KBM-7 (cell line): ENCODE measurements at places on chromosomes 16 and 17.

- DNase-seq: no peak
Observed at GRCh38 chr16:89411335-89411850, 79.0 kb downstream of the ANKRD11 start.

- DNase-seq: peak; percentile 87
Observed at GRCh38 chr17:45149037-45149668, 878 bp downstream of the HEXIM1 start.

GRCh38 chr17:82737967-82738877 lies 2.8 kb downstream of the FN3K start:
- DNase-seq: no peak

GRCh38 chr16:65219786-65220185 lies 97.9 kb upstream of the CDH11 start:
- no peak for DNase-seq

- peak; percentile 65 for DNase-seq
Observed at GRCh38 chr17:75878174-75878998, at the start of gene TRIM47. Gene TRIM47, minus strand, starts transcription at chr17:75878581. Its CDS starts 33 bp downstream, at chr17:75878548.

DNA sequence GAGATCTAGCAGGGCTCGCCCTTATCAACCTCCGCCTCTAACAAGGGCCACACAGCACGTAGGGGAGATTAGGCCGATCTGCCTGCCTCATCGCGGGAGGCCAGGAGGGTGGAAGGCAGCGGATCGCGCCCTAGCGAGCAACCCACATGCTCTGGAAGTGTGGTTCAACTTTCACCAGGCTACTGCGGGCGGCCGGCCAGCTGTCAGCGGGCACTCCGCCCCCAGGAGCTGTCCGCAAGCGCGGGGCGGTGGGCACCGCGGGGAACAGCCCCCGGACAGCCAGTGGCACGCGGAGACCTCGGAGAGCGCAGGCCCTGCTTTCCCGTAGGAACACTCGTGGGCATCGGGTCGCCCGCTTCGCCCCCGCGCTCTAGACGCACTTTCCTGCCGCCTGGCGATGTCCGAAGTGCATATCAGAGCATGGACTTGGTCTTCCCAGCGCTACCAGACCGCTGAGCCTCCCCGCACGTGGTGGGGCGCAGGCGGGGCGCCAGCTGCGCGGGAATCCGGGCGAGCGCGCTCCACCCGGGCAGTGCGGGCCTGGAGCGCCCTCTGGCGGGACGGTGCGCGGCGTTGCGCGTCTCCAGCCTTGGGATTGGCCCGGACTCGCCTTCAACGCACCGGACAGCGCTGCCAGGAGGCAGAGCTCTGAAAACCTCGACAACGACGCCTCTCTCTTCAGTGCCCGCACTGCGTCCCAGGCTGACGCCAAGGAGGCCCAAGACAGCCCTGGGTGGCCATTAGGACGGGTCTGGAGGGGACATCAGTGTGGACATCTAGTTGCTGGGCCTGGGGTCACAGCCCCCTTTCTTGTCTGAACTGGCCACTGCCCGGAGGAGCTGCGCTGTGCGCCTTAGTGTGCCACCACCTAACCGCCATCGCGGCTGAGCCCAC lies 3.6 kb upstream of the ZNHIT3 start:
- peak; percentile 89 for DNase-seq

GRCh38 chr17:47325176-47325575 lies 1.4 kb downstream of the EFCAB13 start:
- DNase-seq: no peak

GRCh38 chr16:57383276-57384247 lies 11.3 kb downstream of the CX3CL1 start:
- no peak for DNase-seq

- no peak for DNase-seq
Observed at GRCh38 chr16:57143149-57143921, 42.5 kb downstream of the PSME3IP1 start.

GRCh38 chr16:49183911-49184310 lies 97.7 kb downstream of the CBLN1 start:
- peak; percentile 28 for DNase-seq

GRCh38 chr16:58855291-58855863 lies 121.3 kb upstream of the GOT2 start:
- DNase-seq: peak; percentile 68

- DNase-seq: no peak
Observed at GRCh38 chr17:80528536-80528935, 16.1 kb upstream of the RPTOR start.

GRCh38 chr17:63841350-63842172 lies 924 bp downstream of the SMARCD2 start:
- peak; percentile 40 for DNase-seq

- DNase-seq: peak; percentile 46
Observed at GRCh38 chr16:29877266-29877961, 14.4 kb upstream of the CDIPT start.

DNA sequence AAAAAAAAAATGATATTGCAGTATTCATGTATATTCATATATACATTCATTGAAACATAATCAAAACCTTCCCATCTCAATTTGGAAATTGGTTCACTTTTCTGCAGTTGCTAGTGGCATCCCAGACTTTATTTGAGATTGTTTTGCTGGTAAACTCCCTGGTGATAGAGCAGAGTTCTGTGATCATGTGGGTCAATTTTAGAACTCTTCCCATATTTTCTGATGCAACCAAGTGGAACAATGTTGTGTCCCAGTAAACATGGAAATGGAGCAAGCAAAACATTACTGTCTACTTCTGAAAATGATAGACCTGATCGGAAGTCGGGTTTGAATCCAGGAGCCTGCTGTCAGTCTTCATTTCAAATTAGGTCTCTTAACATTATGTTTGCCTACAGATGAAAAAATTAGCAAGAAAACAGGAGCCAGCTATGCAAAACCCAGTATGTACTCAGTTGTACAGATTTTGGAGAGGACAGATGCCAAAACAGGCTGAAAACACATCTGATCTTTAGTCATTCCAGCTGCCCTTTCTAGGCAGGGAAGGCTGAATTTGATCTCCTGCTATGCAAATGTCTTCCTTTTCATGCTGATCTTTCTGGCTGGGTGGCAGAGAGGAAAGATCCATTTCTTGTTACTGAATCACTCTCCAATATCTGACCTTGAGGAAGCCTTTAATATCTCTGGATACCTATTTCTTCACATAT lies 786.6 kb upstream of the SOX9 start:
- no peak for DNase-seq
